ENCODE measurements at places on chromosomes 12 and 14.

DNA sequence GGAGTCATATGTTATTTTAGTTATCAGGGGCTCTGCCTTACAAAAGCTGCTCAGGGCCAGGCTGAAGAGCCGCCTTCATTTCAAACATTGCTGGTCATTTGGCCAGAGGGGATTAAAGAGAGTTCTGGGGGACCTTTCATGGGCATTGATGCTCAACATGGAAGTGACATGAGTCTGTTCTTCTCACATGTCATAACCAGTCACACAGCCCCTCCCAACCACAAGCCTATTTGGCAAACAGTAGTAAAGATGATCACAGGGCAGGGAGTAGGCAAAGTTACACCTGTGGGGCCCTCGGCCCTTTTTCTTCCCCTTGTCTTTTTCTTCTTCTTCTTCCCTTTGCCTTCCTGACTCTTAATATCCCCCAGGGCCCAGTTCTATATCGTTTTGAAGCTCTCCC lies 33.3 kb downstream of the CFAP54 start:
- no peak for DNase-seq

- no peak for DNase-seq
Measured at GRCh38 chr14:101826351-101826750, 64.8 kb downstream of the PPP2R5C start.

GRCh38 chr14:37594238-37594970 lies 645 bp downstream of the FOXA1 start:
- DNase-seq: peak; percentile 68

GRCh38 chr12:107533218-107533617 lies 152.4 kb upstream of the PWP1 start:
- no peak for DNase-seq

GRCh38 chr14:106436310-106436905 lies 910.0 kb downstream of the TMEM121 start:
- DNase-seq: peak; percentile 88

DNA sequence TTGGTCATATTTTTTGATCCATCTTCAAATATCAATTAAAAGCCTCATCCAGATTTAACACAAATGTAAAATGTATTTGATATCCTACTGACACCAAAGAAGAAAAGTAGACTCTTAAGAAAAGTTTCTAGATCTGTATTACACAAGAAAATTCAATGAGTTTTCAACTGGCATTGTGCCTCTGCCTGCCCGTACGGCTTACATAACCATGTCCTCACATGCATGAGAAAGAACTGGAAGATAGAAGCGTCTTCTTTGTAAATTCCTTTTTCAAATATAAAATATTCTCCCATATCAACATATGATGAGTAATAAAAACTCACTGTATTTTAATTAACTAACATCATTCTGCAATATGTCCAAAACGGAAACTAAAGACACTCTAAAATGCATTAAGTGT lies 7.2 kb downstream of the ANKS1B start:
- DNase-seq: no peak

GRCh38 chr14:89866458-89866857 lies 88.1 kb downstream of the EFCAB11 start:
- DNase-seq: no peak

DNA sequence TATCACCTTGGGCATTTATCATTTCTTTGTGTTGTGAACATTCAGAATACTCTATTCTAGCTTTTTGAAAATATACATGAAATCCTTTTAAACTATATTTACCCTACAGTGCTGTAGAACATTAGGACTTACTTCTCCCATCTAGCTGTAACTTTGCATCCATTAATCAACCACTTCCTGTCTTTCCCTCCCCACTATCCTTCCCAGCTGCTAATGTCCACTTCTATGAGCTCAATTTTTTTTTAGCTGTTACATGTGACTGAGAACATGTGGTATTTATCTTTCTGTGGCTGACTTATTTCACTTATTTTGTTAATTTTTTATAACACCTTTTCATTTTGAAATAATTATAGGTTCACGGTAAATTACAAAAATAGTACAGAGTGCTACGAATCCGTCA lies 136.0 kb downstream of the LMNTD1 start:
- no peak for DNase-seq

GRCh38 chr12:65859519-65859918 lies 35.2 kb downstream of the HMGA2 start:
- no peak for DNase-seq

DNA sequence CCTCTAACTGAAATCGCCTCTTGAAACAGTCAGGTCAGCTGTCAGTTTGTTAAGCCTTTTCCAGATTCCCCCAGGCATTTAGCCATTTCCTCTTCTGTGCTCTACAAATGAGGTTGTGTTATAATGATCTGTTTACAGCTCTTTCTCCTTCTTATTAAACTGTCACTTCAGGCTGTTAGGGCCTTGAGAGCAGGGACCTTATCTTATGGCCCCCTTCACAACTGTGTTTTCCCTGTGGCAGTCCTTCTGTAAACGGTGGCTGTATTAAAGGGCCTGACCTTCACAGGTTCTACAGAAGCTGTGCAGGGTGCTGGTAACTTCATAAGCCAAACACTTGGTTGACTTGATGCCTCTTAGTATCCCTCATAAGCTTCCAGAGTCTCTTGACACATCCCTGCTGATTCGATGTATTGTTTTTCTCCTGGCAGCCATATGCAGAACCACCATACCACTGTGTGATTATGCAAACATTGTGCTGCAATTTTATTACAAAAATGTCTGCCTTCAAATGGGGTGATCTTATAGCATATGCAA lies 104.7 kb downstream of the PLEKHA5 start:
- no peak for DNase-seq

DNA sequence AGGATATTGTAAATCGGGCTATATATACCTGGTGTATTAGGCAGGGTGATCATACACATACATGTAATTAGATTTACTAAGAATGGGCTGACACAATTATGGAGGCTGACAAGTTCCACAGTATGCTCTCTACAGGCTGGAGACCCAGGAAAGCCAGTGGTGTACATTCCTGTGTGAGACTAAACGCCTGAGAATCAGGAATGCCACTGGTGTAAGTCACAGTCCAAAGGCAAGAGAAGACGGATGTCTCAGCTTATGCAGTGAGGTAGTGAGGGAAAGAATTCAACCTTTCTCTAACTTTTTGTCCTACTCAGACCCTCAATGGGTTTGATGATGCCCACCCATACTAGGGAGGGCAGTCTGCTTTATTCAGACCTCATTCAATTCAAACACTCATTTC lies 57.1 kb downstream of the METTL25 start:
- DNase-seq: no peak

GRCh38 chr14:73726025-73726961 lies 12.1 kb upstream of the PNMA1 start:
- no peak for DNase-seq

DNA sequence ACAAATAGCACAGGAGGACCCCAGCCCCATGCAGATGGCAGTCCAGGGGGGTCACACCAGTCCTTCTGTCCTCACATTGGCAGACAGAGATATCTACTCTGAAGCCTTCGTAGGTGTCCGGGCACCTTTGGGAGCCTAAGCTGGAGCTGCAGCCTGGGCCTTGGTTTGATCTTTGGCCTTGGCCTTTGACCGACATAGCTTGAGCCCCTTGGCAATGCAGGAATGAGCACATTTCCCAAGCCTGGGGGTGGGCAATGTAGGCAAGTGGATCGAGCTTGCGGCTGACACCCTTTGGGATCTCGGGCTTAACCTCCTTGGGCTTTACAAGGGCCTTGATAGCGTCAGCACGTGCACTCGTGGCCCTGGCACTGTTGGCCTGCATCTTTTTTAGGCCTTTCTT lies 6.4 kb downstream of the COQ5 start:
- no peak for DNase-seq

GRCh38 chr14:28102814-28103213 lies 663.8 kb upstream of the FOXG1 start:
- no peak for DNase-seq

DNA sequence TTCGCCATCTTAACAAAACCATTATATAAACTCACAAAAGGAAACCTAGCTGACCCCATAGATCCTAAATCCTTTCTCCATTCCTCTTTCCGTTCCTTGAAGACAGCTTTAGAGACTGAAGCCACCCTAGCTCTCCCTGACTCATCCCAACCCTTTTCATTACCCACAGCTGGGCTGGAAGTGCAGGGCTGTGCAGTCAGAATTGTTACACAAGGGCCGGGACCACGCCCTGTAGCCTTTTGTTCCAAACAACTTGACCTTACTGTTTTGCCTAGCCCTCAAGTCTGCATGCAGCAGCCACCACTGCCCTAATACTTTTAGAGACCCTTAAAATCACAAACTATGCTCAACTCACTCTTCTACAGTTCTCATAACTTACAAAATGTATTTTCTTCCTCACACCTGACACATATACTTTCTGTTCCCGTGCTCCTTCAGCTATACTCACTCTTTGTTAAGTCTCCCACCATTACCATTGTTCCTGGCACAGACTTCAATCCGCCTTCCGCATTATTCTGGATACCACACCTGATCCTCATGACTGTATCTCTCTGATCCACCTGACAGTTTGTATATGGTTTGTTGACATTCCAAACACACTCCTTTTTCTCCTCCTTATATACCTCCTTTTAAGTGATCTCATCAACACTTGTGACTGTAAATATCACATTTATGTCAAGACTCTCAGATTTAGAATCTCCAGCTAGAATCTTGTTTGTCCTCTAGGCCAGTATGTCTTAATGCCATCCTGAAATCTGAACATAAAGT lies 208.7 kb downstream of the KITLG start:
- no peak for DNase-seq

DNA sequence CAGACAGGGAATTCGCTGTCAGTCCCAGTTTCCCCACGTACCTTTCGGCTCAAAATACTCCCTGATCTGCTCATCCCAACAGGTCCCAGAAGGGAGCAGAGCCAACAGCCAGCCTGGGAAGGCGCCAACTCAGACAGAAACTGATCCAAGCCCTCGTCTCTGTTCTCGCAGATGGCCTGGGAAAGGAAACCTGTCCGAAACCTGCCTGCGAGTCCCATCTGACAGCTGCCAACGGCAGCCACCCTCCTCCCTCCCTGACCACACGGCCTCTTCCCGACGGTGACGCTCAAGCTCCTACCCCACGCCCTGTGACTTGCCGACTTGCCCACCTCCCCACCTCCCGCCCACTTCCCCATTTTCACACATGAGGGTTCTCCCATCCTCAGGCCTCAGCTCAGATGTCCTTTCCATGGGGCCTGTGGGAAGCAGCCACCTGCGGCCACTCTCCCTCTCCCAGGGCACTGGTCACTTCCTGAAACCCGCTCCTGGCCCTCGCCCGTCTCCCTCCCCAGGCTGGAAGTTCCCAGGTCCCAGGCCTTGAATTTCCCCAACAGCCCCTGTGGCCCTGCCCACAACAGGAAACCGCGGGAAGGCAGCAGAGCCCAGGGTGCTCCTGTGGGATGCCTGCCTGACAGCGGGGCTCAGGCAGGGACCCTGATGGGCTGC lies 60.9 kb upstream of the FBRSL1 start:
- DNase-seq: no peak

- no peak for DNase-seq
Measured at GRCh38 chr12:94260717-94261116, 112.3 kb downstream of the PLXNC1 start.

- DNase-seq: no peak
Measured at GRCh38 chr12:49335955-49336644, 888 bp downstream of the C1QL4 start.

- DNase-seq: no peak
Measured at GRCh38 chr12:48810903-48811431, 7.3 kb upstream of the CACNB3 start.

DNA sequence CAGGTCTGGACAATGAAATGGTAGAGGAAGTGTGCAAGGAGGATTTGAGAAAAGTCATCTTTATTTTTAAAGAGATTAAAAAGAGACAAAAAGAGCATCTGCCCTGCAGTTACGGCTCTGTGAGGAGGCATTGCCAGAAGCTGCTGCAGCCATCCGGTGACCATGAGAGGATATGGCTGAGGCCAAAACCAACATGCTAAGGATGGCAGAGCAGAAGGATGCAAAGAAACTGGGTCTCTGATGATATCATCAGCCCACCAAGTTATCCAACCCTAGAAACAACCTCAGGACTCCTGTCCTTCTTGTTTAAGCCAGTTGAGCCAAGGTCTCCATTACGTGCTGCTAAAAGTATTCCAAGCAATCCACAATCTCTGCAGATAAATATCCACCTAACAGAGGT lies 48.0 kb upstream of the CCND2 start:
- DNase-seq: no peak

GRCh38 chr12:1606021-1606622 lies 11.7 kb upstream of the FBXL14 start:
- peak; percentile 75 for DNase-seq

- DNase-seq: no peak
Measured at GRCh38 chr14:57089901-57090300, 178.8 kb downstream of the EXOC5 start.

DNA sequence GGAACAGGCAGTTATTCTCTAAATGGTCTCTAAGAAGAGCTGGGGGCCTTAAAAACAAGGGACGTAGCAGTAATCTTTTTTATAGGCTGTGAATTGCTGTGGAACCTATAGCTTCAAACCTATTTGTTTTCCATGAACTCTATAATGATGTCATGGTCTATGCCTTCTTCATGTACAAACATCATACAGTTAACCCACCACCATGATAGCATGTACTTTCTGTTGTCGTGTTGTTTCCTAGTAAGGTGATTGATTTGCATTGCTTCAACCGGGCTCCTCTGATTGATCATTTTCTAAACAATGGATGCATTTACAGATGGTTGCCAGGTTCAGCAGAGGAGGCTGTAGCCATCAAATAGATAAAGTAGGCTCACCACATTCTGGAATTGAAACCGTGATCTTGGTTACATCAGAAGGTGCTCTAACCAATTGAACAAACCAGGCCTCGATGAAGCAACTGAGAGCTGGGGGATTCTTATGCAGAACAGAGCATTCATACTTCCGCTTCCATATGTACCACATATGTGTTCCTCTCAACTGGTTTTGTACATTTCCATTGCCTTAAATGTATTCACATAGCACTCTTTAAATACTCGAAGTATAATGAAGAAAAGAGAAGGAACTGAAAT lies 25.6 kb upstream of the PCNX1 start:
- DNase-seq: no peak

GRCh38 chr12:11880381-11880780 lies 190.4 kb upstream of the BCL2L14 start:
- DNase-seq: no peak

GRCh38 chr12:18355429-18355828 lies 94.1 kb downstream of the PIK3C2G start:
- DNase-seq: no peak

- no peak for DNase-seq
Measured at GRCh38 chr12:77816196-77816595, 14.5 kb upstream of the NAV3 start.
